Upper lobe of left lung (tissue), 6 donors: ENCODE measurements at places on chromosomes 3 and 15.

DNA sequence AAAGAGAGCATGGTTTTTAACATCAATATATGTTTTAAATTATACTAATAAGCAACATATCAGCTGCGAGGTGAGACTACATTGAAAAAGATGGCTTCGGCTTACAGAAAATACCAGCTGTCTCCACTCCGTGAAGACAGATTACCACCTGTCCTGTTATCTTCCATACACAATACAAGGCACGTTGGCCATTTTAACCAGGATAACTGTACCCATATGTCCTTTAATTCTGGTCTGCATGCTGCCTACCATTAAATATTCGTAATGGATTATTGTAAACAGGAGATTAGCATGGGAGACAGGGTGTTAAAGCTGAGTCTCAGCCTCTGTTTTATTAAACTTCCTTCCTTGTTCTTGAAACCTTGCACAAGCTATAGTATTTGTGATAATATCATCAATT lies 855.5 kb downstream of the ROBO1 start:
- H3K36me3 ChIP-seq, result no peaks in the 10 kb centered on the region
- H3K27me3 ChIP-seq, result no peaks in the 10 kb centered on the region
- no peak overlapping the region for H3K4me3 ChIP-seq
- no peaks in the 10 kb centered on the region for H3K4me1 ChIP-seq
- no peak overlapping the region for H3K27ac ChIP-seq

DNA sequence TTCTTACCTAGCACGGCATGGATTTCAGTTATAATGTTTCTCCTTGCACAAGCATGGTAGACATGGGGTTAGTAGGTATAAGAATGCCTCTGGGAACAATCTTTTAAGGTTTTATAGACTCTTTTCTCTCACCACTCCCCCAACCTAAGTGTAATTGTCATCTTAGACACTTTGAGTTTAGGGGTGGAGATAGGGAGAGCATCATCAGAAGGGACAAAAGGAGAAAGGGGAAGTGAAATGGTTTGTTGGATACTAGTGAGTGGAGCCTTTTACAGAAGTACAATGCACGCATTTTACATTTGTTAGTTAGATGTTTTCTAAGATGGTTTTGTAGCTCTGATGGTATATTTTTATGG lies 189.2 kb downstream of the TP63 start:
- H3K36me3 ChIP-seq, result no peaks in the 10 kb centered on the region
- no peak overlapping the region for H3K27ac ChIP-seq
- H3K27me3 ChIP-seq, result no peaks in the 10 kb centered on the region
- no peak overlapping the region for H3K4me3 ChIP-seq
- DNase-seq, result no peak

- no peaks in the 10 kb centered on the region for H3K36me3 ChIP-seq
- H3K4me3 ChIP-seq, result no peak overlapping the region
- no peak for DNase-seq
- no peak overlapping the region for H3K27ac ChIP-seq
- no peaks in the 10 kb centered on the region for H3K4me1 ChIP-seq
These were observed 31.4 kb upstream of the RARB start for GRCh38 chr3:25396686-25397085.

DNA sequence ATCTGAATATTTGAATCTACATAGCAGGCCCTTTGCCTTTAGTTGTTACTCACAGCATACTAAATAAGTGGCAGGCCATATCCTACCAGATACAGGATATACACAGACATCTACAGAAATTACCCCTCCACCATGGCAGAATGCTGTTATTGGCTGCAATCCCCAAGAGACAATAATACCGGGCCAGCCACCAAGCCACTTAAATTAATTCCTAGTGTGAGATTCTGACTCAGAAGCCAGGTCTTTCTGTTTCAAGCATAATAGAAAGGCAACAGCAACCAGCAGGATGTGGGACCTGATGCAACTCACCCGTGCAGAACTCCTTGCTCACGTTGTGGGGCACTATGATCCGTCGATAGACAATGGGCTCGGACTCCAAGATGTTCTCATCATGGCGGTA lies 39.8 kb downstream of the CLK3 start:
- peaks cover 21% of the 10 kb centered on the region for H3K4me1 ChIP-seq
- no peaks in the 10 kb centered on the region for H3K27me3 ChIP-seq
- no peak overlapping the region for H3K27ac ChIP-seq
- H3K4me3 ChIP-seq, result no peak overlapping the region

DNA sequence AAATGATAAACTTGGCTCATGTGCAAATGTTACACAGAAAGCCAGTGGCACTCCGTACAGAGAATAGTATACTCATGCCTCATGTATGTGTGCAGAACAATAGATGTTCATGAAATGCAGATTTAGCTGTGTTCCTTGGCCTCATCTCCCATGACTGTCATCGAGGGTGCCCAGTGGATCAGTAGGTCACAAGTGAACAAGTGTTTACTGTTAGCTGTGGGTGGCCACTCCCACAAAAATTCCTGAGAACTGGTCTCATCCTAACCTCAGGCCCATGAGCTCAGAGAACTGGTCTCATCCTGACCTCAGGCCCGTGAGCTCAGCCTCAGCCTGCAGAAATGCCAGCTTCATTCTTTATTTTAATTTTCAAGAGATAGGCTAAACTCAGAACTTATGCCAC lies 124.1 kb downstream of the GADL1 start:
- no peaks in the 10 kb centered on the region for H3K36me3 ChIP-seq
- H3K27ac ChIP-seq, result no peak overlapping the region
- DNase-seq, result no peak
- H3K4me1 ChIP-seq, result no peaks in the 10 kb centered on the region

GRCh38 chr3:139524841-139525636 lies 14.5 kb downstream of the RBP1 start:
- H3K27ac ChIP-seq, result no peak overlapping the region
- H3K27me3 ChIP-seq, result no peaks in the 10 kb centered on the region
- no peaks in the 10 kb centered on the region for H3K4me1 ChIP-seq
- H3K4me3 ChIP-seq, result no peak overlapping the region
- no peak for DNase-seq
- H3K36me3 ChIP-seq, result no peaks in the 10 kb centered on the region

GRCh38 chr3:195286115-195286872 lies 15.3 kb upstream of the XXYLT1 start:
- no peaks in the 10 kb centered on the region for H3K27me3 ChIP-seq
- H3K4me3 ChIP-seq, result no peak overlapping the region
- no peaks in the 10 kb centered on the region for H3K4me1 ChIP-seq
- DNase-seq, result no peak

DNA sequence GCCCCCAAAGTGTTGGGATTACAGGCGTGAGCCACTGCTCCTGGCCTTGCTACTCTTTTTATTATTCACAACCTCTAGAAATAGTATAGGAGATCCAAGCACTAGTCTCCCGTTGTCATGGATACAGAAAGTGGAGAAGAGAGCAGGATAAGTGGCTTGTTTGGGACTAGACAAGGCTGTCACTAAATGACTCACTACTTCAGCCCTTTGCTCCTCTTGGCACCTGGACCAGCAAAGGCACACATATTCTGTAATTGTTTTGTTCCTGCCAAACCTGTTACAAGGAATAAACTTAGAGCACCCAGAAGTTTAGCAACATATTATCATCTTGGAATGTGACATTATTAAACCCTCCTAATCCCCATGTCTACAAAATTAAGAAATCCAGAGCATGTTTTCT lies 427.2 kb upstream of the THBS1 start:
- no peak overlapping the region for H3K4me3 ChIP-seq
- H3K4me1 ChIP-seq, result no peaks in the 10 kb centered on the region
- H3K27ac ChIP-seq, result no peak overlapping the region
- no peaks in the 10 kb centered on the region for H3K36me3 ChIP-seq

- H3K4me3 ChIP-seq, result no peak overlapping the region
- no peak for DNase-seq
- no peaks in the 10 kb centered on the region for H3K27me3 ChIP-seq
- H3K4me1 ChIP-seq, result no peaks in the 10 kb centered on the region
These were observed 228.2 kb downstream of the OPA1 start for GRCh38 chr3:193821151-193821668.

GRCh38 chr15:100966997-100967396 lies 47.8 kb downstream of the LRRK1 start:
- H3K36me3 ChIP-seq, result no peaks in the 10 kb centered on the region
- H3K4me1 ChIP-seq, result no peaks in the 10 kb centered on the region
- no peak for DNase-seq
- no peak overlapping the region for H3K27ac ChIP-seq
- no peaks in the 10 kb centered on the region for H3K27me3 ChIP-seq

DNA sequence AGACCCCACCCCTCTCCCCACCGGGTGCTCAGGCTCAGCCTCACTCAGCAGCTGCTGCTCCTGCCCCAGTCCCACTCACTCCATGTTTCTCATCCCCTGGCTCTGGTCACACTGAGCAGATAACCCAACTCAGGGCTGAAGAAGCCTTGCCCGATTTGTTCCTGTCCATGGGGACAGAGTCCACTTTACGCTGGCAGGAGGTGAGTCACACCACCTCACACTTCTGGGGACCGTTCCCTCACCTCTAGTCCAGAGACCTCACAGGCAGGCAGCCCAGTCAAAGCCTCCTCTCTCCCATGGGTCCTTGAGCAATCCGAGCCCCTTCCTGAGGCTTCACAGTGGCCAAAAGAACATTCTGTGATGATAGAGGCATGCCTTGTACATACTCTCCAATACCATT lies 1.4 kb downstream of the CIDEC start:
- H3K36me3 ChIP-seq, result no peaks in the 10 kb centered on the region
- H3K27ac ChIP-seq, result no peak overlapping the region
- no peaks in the 10 kb centered on the region for H3K4me1 ChIP-seq
- DNase-seq, result no peak
- no peaks in the 10 kb centered on the region for H3K27me3 ChIP-seq
